ENCODE measurements at places on chromosomes 12 and 14.

GRCh38 chr12:22691319-22691718 lies 66.3 kb downstream of the ETNK1 start:
- DNase-seq = no peak

GRCh38 chr14:59768855-59769375 lies 101.7 kb downstream of the RTN1 start:
- no peak for DNase-seq

DNA sequence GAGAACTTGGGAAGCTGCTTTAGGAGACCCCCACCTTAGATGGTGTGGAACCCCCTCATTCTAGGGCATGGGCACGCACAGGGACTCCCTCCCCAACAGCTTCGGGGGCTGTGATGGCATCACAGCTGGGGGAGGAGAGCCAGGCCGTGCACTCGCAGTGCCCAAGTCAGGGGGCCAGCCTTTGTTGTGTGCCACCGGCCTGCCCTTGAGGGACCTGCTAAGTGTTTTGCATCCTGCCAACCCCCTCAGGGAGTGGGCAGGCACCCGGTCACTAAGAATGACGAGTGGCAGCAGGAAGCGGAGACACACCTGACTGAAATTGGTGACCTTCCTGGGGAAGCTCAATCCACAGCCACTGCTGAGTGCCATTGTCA lies 334.9 kb upstream of the SFSWAP start:
- no peak for DNase-seq

- no peak for DNase-seq
Observed at GRCh38 chr12:98492580-98493140, 22.7 kb upstream of the TMPO start.

DNA sequence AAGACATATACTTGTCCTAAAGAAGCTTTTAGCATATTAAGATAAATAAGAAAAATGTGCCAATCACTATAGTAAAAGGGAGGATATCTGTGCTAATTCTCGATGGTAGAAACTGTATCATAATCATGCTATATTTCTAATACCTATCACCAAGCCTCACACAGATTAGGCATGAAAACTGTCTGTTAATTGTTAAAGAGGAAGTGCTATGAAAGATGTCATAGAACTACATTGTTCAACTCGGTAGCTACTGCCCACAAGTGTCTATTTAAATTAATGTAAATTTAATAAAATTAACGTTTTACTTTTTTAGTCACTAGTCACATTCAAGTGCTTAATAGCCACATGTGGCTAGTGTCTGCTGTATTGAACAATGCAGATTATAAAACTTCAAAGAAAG lies 77.5 kb upstream of the KICS2 start:
- no peak for DNase-seq
